ENCODE measurements at places on chromosomes 16 and 17.

GRCh38 chr17:67238991-67239390, 6.0 kb downstream of the HELZ start:
- no peak for DNase-seq

DNA sequence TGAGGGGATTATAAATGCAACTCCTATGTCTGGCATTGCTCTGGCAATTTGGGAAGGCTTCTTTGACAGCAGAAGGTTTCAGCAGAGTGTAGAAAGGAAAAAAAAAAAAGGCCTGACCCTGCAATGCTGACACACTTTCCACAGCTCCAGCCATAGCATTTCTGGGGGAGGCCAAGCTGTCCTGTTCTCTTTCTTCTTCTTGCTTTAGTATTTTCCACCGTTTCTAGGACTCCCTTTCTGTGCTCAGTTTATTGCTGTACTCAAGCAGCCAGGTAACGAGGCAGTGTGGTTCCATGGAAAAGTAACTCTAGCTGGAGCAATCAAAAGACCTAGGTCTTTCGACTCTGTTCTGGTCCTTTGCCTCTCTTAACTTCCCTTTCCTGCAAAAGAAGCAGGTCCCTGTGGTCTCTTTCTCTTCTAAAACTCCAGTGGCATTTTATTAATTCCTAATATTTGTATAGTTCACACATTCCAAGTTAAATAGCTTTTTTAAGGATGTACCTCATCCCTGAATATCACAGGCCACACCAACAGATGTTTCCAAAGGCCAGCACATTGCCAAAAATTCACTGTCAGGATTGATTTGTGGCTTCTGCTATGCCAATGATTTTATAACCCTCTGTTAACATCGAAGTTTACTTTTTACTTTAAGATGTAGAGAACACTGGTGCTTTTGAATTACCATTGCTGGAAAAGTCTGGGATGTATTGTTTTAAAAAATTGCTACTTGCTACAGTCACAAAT, 90.3 kb upstream of the BCAR1 start:
- DNase-seq: no peak

- no peak for DNase-seq
These were observed 9.3 kb downstream of the KCTD5 start for GRCh38 chr16:2691491-2692248.

DNA sequence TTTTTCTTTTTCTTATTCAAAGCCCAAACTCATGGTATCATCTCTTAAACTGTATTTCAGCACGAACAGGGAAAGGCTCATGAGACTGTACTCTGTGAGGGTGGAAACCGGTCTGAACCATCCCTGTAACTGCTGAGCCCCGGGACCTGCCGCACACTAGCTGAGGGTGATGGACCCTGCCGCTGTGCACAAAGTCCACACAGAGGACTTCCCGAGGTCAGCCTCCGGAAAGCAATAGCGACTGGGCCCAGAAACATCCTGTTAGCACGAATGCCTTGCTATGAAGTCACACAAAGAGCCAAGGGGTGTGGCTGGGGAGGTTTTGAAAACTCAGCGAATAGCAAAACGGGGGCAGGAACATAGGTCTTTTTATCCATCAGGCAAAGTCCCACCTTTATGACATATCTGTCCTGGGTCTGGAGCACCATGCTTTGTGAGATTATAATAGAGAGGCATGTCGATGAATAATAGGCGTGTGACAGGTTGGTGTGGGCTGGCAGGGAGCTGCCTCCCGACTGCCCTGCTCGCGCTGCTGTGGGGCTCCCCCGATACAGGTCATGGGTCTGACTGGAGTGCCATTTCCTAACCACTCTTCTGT, 33.4 kb downstream of the CDK5R1 start:
- DNase-seq: peak; percentile 66

- no peak for DNase-seq
These were observed 60.7 kb downstream of the CLEC16A start for GRCh38 chr16:11004973-11005610.

DNA sequence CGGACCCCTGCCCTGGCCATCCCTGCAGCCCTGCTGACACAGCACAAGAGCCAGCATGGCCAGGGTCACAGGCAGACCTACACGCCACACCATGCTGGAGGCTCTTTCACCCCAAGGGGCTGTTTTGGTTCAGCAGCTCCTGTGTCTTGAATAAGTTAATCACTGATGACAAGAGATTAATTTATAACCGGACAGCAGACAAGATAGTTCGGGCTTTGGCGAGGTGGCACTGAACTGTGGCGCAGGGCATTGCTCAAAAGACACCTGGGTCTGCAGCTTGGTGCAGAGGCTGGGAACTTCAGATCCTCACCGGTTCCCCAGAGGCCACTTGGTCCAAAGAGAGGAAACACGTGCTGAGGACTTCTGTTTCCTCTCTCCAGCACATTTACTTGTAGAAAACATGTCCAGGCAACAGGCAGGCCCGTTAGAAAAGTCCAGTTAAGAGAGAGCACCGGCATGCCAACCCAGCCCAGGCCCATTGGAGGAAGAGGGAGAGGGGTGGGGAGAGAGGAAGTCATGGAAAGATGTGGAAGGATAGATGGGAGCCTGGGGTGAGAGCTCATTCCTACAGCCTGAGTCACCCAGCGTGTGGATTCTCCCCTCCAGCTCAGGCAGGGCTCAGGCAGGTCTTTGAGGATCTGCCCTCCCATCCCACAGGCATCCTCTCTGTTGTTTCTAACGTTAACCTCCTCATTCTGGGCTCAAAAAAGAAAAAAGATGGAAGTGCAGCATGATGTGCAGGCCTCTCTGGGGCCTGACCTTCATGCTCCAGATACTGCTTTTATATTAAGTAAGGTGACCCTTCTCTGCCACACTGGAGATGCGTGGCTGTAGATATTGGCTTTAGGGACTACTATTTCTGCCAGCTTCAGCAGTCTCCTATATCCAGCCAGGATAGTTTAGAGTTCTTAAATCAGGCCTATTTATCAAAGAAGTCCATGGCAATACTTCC, 80.0 kb upstream of the HNF1B start:
- DNase-seq: no peak

GRCh38 chr17:57329380-57330214, 73.3 kb downstream of the MSI2 start:
- no peak for DNase-seq

GRCh38 chr16:1950047-1950446, 4.4 kb downstream of the RPL3L start:
- DNase-seq: no peak

GRCh38 chr17:16980813-16981731, 9.2 kb upstream of the TNFRSF13B start:
- no peak for DNase-seq

GRCh38 chr17:50046667-50047066, 9.2 kb upstream of the ITGA3 start:
- DNase-seq: no peak

DNA sequence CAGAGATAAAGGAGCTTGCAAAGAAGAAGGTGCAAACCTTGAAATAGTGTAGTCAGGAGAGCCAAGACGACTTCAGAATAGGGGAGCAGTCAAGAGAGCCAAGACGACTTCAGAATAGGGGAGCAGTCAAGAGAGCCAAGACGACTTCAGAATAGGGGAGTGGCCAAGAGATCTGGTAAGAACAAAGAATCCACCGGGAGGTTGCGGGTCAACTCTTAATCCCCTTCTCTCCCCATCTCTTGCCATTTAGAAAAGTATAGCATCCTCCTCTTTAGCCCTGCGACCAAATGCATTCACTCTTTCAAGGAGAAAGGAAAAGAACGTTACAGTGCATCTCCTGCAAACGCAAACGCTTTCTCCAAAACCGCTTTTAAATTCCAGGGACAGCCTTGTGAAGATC, 713 bp downstream of the KNOP1 start:
- DNase-seq: no peak

DNA sequence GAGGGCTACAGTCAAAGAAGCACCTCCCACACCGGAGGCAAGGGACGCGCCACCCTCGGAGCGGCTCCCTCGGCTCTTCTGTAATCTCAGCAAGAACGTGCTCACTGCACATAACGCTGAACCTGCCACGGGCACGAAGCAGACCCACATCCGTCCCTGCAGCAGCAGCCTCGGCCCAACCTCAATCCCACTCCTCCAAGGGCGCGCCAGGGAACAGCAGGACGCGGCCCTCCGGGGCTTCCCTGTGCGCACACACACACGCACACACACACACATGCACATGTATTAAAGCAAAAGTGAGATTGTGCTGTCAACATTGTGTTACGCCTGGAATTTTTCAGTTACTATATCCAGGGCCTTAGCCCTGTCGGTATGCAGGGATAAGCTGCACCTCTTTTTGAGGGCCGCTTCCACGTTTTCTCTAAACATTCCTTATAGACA, 54.0 kb downstream of the TBC1D16 start:
- DNase-seq: no peak

- no peak for DNase-seq
These were observed 684.1 kb upstream of the C16orf82 start for GRCh38 chr16:26382586-26382985.

DNA sequence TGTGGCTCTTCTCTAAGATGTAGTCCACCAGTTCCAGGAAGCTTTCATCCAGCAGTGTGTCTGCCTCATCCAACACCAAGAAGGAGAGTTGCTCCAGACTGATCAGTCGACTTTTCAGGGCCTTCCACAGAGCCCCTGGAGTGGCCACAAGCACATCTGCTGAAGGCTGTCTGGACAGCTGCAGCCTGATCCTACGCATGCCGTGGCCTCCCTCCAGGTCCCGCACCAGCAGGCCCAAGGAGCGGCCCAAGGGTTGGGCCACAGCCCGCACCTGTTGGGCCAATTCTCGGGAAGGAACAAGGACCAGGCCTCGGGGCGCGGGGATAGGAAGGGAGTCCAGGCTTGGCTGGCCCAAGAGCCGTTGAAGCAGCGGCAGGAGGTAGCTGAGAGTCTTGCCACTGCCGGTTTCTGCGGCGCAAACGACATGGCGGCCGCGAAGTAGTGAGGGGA, 729 bp downstream of the DDX28 start:
- DNase-seq: no peak

- DNase-seq: no peak
These were observed 17.8 kb upstream of the TOB1 start for GRCh38 chr17:50883850-50884438.

- DNase-seq: no peak
These were observed 14.1 kb downstream of the DNASE1 start for GRCh38 chr16:3668626-3669025.

DNA sequence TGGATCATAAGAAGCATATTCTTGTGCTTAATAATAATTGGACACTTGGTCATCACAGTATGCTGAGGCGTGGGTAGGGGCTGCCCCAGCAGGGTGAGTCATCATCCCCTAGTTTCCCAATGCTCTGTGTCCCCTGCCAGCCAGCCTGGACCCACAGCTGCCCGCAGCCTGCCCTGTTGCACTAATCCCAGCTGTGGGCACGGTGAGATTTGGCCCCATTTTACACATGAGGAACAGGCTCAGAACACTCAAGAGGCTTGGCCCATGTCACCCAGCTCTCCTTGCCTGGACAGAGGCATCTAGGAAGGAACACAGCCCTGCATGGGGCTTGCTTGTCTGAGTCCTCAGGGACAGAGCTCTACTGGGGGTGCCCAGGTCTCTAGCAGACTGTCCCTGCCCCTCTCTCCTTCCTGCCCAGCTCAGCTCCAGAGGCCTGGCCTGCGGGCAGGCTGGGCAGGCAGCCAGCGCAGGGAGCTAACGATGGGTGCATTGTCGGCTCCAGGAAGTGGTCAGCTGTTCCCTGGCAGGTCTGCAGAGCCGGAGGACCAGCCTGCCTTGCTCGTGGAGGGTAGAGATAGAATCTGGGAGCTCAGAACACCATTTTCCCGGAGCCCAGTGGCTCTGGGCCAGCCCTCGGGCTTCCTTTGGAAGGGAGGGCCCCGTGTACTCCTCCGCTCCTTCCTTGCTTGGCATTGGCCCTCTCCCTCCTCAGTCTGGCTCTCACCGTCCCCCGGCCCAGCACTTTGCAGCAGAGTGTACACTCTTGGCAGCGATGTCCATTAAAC, 189.4 kb downstream of the RAB11FIP4 start:
- DNase-seq: no peak

GRCh38 chr17:82200743-82201497, 11.7 kb downstream of the CCDC57 start:
- no peak for DNase-seq

- DNase-seq: no peak
These were observed 252.1 kb downstream of the PHKB start for GRCh38 chr16:47713225-47713595.

- DNase-seq: no peak
These were observed 17.1 kb downstream of the SAP30BP start for GRCh38 chr17:75684249-75684648.

DNA sequence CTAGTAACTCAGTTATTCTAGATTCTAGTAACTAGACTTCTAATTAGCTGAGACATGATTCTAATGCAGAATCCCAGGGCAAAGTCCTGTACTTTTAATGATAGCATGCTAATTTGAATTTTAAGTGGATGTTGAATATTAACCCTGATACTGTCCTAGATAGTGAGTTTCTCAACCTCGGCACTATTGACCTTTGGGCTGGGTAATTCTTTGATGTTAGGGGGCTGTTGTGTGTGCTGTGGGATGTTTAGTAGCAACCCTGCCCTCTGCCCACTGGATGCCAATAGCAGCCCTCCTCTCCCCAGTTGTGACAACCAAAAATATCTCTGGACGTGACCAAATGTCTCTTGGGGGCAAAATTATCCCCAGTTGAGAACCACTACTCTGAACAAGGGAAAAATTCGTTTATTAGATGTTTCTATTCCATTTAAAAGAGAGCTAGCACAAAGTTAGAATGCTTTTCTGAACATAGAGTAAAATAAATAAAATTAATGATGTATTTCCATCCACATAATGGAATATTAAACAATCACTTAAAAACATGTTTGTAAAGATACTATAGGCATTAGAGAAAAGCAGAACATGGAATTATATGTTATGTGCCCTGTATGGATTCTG, 30.2 kb downstream of the SALL1 start:
- DNase-seq: no peak

GRCh38 chr16:57544124-57544653, 1.7 kb downstream of the ADGRG5 start:
- DNase-seq: no peak

DNA sequence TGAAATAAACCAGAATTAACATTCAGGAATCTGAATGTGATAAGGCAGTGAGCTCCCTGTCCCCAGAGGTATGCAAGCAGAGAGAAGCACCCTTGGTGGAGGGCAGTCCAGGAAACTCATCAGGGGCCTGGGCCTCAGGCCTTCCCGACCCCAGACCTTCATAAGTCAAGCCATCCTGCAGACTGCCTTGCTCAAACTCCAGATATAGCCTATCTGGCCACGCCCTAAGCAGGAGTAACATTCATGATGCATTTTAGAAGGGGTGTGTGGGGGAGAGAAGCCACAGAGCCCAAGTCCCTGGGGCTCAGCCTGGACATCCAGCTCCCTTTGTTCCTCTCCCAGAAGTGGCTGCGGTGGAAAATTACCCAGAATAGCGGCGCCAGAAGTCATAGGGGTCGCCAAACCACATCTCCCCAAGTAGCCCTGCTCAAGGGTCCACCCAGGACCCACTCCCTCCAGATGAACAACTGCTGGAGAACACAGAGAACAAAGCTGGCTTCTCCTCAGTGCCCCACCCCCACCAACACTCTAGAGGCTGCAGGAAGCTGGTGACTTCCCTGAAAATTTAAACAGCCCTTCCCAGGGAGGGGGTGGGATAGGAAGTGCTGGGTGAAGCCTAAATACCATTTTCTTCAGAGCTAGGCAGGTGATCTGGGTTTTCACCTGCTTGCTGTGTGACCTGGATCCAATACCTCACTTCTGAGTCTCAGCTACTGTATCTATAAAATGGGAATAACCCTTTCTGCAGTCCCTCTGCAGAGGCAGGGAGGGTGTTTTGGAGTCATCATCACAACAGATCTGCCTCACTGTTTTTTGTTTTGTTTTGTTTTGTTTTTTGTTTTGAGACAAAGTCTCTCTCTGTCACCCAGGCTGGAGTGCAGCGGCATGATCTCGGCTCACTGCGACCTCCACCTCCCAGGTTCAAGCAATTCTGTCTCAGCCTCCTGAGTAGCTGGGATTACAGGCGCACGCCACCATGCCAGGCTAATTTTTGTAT, 1.5 kb upstream of the SREBF1 start:
- DNase-seq: no peak

- no peak for DNase-seq
These were observed 1.9 kb downstream of the DRG2 start for GRCh38 chr17:18089613-18090012.

Measured in right kidney (tissue), 9 donors.